ENCODE measurements at places on chromosomes 4 and X. TPM values are rescaled to one million over a fixed set of nuclear protein-coding genes. Genes with fewer than 3 reads are reported as not detected.

DNA sequence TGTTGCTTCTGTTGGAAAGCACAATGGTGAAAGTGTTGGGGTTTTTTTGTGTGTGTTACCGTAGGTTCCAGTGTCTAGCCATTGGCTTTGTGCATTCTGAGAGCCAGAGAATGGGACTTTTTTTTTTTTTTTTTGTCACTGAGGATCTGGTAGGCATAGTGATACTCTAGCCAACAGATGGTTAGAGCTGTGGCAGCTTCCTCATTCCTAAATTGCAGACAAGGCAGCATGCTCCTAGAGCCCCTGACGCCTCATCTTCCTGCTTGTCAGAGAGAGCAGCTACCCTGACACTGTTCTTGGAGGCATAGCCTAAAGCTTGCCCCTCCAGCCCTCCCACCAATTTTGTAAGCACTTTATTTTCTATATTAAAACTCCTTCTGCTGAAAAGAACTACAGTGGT is 27.0 kb downstream of the ARHGEF9 start:
- DNase-seq: no peak

DNA sequence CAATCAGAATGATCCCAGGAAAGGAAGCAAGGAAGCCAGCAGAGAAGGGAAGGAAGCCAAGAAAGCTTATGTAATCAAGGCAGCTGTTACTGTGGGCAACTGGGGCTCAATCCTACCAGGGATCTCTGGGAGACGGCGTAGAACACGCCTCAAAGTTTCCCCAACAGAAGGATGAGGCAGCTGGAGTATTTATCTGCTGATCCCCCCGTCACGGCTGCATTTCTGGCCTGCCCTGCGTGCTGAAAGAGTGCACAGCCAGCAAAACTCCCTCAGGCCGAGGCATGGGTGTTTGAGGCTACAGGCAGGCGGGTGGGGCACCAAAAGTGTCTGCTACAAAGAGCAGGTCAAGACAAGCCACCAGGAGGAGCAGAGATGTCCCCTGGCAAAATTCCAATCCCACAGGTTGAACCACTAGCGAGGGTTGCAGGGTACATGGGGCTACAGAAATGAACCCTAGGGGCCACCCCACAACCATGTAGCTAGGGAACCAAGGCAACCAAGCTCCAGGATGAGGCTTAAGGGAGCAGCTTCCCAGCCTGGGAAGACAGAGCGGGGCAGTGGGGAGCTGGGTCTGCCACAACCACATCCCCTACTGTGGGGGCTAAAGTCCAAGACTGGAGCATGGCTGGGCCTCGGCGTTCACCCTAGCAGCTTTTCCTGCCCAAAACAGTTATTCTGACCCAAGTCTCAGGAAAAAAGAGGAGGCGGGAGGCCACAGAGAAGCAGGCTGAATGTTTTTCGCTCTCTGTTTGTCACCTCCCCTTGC is 113.4 kb downstream of the BCOR start:
- DNase-seq: no peak

- no peak for DNase-seq
Observed at GRCh38 chr4:16202598-16202997, 23.7 kb downstream of the TAPT1 start.

DNA sequence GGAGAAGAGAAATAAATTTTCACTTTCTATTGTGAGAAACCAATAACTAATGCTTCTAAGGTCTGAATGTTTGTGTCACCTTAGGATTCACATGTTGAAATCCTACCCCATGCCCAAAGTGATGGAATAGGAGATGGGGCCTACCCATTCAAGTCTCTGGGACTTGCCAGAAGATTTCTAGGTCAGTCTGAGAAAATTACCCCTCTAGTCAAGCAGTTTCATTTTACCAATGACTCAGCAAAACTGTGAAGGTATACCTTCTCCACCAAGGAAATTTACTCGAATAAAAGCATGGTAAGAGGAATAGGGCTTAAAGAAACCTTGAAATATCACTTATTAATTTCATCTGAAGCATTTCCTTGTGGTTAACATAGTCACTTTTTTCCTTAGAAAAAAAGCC is 23.5 kb upstream of the PAPSS1 start:
- DNase-seq: no peak

DNA sequence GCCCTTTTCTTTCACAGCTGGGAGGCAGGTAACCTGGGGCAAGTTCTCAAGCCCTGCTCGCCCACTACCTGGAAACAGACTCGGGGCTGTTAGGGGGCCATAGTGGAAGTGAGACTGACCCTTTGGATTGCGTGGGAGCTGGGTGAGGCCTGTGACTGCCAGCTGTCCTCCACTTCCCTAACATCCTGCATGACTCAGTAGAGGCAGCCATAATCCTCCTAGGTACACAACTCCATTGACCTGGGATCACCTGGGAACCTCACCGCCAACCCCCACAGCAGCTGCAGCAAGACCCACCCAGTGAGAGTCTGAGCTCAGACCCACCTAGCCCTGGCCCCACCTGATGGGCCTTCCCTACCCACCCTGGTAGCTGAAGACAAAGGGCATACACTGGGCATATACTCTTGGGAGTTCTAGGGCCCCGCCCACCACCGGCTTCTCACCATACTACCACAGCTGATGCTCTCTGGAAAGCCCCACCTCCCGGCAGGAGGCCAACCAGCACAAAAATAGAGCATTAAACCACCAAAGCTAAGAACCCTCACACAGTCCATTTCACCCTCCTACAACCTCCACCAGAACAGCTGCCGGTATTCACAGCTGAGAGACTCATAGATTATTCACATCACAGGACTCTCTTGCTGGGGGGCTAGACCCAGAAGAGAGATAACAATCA is 61.1 kb upstream of the DCTD start:
- no peak for DNase-seq

CXCL10 gene
- total RNA-seq: not detected

DNA sequence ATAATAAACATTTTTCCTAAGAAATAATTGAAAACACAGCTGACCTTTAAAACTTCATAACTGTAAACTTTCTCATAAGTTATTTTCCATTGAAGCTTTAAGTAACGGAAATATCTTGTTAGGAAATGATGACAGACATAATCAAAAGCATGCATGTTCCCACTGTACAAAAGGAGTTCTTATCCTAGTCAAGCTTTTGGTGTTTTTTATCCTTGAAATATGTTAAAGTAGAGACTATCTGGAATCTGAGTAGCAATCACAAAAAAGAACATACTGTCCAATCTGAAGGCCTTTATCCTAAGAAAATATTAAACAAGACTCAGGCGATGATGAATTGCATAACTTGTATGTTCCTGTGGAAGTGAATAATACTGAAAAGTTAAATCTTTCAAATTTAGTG is 14.4 kb downstream of the GEMIN8 start:
- no peak for DNase-seq

CLDN22 gene
- total RNA-seq: not detected

BEX3 gene
- total RNA-seq: 263 TPM

GRCh38 chr4:101101072-101101471 is 246.3 kb downstream of the PPP3CA start:
- no peak for DNase-seq

GRCh38 chrX:15451913-15452312 is 41.2 kb downstream of the PIR start:
- no peak for DNase-seq

GRCh38 chr4:181820553-181820952 is 422.6 kb upstream of the TENM3 start:
- DNase-seq: no peak

GRCh38 chr4:159242427-159242826 is 139.5 kb downstream of the RAPGEF2 start:
- DNase-seq: no peak

- DNase-seq: peak; percentile 35
Observed at GRCh38 chr4:137543198-137543597, 10.9 kb upstream of the PCDH18 start.
